ENCODE measurements at places on chromosomes 13 and 19. TPM values are rescaled to one million over a fixed set of nuclear protein-coding genes. Genes with fewer than 3 reads are reported as not detected.

GRCh38 chr13:45850027-45850613, 1.4 kb downstream of the SIAH3 start:
- no peak for DNase-seq

DNA sequence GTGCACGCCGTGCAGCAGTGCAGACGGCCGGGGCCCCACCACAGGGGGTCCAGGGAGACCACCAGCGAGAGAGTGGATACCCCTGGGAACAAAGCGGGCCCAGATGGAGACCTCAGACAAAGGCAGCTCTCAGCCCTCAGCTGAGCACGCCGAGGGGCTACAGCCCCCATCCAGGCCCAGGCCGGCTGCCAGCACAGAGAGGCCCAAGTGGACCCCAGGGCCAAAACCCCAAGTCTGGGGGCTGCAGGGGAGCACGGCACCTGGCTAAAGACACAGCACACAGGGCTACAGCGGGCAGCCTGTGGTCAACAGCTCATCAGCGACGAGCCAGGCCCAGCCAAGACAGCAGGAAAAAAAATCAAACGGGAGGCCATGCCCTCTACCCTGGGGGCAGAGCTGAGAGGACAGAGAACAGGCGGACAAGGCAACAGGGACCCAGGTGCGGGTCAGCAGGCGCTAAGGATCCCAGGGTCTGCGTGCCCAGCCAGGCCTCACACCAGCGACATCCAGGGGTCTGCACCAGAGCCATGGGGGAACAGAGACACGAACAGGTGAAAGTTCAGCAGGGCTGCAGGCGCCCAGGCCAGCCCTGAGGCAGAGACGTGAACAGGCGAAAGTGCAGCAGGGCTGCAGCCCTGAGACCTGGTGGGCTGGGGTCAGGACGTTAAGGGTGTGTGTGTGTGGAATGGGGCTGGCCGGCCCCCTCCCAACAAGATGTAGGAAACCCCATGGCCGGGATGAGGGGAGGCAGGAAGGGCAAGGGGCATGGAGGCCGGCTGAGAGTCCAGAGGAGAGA, 34.3 kb downstream of the RASA3 start:
- DNase-seq = no peak

DNA sequence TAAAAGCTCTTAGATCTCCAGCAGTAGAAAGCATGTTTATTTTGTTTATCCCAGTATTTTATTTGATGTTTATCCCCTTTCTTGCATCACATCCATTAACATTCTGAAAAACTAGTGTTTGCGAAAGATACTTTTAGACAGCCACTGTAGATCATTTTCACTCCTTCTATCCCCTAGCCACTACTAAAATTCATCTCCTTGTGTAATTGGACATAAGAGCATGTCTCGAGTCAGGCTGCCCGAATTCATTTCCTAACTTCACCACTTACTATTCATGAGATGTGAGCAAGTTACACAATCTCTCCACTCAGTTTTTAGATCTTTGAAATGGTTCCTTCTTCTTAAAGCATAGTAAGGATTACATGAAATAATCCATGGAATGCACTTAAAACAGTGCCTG, 514.0 kb downstream of the KLF5 start:
- DNase-seq = no peak

DNA sequence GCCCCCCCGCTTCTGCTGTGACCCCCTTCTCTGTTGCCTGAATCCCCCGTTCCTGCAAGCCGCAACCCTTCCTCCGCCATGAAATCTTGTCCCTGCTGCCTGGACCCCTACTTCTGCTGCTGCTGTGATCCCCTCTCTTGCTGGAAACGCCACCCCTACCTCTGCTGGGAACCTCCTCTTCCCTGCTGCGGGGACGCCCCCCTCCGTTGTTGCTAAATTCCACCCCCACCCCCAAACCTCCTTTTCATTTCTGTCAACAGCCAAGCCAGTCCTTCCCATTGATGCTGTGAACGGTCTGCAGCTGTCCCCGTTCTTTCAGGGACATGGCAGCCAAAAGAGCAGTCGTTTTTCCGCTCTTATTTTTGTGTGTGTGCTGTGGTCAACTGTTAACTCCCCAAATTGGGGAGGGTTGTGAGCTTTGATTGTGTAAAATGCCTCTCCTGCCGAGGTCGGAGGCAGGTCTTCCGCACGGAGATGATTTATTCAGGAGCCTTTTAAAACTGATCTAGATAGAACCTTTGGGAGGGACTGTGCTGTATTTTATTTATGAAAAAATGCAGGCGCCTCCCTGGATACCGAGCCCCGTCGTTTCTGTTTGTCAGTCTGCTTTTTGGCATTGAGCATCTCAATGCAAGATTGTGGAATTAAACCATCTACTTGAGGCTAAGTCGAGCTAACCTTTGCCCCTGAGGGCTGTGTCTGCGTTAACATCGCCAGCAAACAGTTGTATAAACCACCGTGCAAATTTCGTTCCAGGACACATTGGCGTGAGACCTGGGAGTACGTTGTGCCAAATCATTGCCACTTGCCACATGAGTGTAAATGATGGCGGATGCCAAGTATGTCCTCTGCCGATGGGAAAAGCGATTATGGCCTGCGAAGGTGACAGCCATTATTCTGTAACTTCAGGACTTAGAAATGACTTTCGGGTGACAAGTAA, 27.9 kb upstream of the NDUFS7 start:
- no peak for DNase-seq

- DNase-seq = no peak
Observed at GRCh38 chr13:40149611-40150274, 494.3 kb downstream of the COG6 start.

GRCh38 chr13:93066187-93066586, 160.4 kb upstream of the GPC6 start:
- no peak for DNase-seq

DNA sequence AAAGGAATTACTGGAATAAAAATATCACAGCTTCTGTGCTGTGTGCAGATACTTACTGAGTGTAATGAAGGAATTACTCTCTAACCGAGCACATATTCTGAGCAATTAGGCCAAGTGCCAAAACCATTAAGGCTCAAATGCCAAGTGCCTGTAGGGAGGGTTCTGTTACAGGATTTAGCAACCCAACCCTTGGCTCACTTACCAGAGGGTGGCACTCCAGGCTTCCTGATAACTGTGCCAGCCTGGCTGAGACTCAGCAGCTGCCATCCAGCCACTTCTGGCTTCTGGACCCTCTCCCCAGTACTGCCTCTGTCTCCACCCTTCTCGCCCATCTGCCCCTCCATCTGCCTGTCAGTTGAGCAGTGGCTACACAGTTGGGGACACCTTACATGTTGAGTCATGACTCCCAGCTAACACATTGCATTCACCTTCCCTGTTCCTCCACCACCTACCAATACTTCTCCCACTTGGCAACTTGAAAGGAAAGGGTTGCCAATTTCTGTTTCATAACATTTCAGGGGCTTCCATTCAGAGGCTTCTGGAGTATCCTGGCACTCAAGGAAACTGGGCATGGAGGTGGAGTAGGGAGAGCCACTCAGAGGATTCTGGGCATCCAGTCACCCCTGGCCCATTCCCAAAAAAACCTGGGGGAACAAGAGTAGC, 110.5 kb downstream of the COG6 start:
- no peak for DNase-seq

- DNase-seq = no peak
Observed at GRCh38 chr19:17479325-17479791, 9.0 kb downstream of the SLC27A1 start.

DNA sequence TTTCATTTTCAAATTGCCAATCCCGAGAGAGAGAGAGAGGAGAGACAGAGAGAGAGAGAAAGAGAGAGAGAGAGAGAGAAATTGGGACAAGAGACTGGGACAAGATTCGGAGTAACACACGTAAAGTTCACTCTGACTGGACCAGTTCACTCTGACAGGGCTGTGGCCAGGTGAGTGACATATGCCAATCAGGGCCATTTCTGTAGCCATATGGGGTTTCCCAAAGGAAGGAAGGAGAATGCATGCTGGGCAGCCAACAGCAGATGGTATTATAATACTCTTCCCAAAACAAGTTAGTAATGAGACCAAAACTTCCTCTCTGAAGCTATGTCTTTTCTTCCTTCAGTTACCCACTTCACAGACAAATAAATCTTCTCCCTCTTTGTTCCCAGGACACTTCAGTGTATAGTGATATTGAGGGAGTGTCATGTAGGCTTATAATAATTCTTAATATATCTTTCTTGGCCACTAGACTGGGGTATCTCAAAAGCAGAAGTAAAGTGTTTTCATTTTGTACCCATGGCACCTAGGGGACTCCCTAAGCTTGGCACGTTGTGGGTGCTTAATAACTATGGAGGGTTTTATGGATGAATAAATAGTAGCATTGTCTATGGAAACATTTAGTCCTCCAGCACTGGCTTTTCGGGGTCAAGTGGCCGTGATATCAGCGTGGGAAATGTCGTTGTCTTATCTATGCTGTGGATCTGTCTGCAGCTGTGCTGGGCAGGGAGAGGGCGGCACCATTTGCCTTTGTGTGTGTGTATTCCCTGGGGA, 51.6 kb downstream of the SERP2 start:
- no peak for DNase-seq

GRCh38 chr19:8578642-8579265, 1.5 kb upstream of the MYO1F start:
- DNase-seq = peak; percentile 88

FAM216B gene
- not detected for total RNA-seq

CGB8 gene
- not detected for total RNA-seq

SAMD4B gene
- 164 TPM for total RNA-seq

PNMA8B gene
- total RNA-seq = 5.3 TPM

All from neural crest cell (in vitro differentiated cells).